ENCODE measurements at places on chromosomes 6 and 20.
A peak's percentile ranks its signal among the peaks of the same experiment; 100 is the strongest.

DNA sequence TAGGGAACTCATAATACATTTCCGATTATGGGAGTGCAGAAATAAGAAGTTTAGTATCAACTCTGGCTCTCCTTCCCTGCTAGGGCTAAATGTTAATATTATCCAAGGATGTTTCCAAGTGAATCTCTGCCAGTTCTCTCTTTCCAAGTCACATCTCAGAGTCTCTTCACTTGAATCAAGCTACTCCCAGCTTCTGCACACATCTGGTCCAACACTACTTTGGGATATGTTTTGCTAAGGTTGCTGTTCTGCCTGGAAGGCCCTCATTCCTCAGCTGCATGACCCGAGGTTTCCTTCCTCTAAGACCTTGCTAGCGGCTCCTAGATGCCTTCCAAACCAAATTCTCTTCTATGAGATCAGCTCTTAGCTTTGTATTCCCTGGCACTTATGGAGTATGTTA is 331.8 kb downstream of the GJA1 start:
- peak; percentile 37 for DNase-seq

- no peak for DNase-seq
These were observed 505.0 kb downstream of the BMP2 start for GRCh38 chr20:7272512-7272911.

- DNase-seq = peak; percentile 26
These were observed 6.0 kb downstream of the PDYN start for GRCh38 chr20:1987826-1988225.

- no peak for DNase-seq
These were observed 60.9 kb downstream of the GFRAL start for GRCh38 chr6:55388211-55388610.

DNA sequence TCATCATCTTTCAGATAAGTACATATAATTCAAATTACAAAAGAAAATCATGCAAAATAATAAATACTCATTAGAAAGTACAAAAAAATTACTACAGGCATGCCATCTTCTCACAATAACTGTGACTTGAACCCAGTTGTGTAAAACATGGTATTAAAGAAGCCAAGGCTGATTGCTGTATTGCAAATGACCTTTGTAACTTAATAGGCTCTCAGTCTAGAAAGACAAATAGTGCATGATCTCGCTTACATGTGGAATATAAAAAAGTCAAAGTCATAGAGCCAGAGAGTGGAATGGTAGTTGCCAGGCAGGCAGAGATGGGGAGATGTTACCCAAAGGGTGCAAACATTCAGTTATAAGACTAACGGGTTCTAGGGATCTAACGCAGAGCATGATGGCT is 626.1 kb downstream of the COL12A1 start:
- no peak for DNase-seq

DNA sequence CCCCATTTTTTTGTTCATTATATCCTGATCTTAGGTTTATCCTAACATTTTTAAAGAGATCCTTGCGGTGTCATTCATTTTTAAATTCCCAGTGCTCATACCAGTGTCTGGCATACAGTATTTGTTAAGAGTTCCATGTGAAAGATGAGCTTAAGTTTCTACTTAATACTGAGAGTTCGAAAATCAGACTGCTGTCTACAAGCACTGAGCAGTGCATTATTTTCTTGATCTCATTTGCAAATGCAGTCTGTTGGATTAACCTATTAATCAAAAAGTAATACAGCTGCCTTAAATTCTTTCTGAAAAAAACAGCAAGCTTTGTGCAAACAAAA is 663 bp downstream of the COQ3 start:
- DNase-seq = no peak

DNA sequence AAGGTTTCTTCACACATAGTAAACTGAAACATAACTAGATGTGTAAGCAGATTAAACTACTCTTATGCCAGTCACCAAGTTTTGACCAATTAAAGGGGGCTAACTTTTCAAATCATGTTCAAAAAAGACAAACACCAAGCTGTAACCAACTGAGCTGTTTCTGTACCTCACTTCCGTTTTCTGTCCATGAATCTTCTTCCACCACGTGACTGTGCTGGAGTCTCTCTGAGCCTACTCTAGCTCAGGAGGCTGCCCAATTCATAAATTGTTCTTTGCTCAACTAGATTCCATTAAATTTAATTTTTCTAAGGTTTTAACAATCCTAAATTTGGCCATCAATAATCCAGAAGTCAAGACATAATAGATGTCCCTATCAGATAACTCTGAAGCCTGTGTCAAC is 229.4 kb downstream of the FNDC1 start:
- no peak for DNase-seq

DNA sequence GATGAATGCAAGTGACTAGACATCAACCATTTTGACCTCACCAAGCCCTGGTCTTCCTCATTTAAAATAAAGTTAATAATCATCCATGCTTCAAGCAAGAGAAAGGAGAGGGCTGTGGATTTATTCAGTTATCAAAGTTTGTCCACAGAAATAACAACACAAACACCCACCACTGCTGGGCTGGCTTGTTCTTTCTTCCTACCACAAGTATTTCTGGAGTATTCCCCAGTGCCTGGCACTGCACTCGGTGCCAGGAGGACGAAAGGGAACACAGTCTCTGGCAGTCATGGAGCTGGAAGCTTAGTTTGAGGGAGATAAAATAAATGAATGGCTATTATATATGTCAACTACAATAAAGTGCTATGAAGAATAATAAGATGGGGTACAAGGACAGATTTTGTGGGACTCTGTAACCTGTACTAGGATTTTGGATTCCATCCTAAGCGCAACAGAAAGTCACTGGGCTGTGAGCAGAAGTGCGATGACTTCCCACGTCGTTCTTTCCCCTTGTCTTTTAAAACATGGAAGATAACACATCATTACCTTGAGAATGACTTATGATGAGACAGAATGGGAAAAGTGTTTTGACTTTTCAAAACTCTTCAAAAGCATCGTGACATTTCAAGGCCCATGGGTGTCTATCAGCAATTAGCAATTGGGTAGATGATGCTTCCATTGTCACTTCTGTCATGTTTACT is 74.5 kb upstream of the TRAF3IP2 start:
- no peak for DNase-seq

DNA sequence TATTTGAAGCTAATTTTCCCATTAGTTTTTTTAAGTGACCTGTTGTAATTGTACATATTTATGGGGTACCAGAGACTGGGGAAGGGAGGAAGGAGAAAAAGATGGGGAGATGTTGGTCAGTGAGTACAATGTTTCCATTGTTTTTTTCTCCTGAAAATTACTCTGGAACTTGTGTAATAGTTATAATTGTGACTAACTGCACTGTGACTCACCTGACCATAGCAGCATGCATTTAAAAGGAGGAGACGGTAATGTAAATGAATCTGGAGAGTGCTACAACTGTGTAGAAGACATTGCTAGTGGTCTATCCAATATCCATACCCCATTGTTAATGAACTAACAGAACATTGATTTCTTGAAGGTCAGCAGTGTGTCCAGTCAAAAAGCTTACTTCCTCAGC is 133.4 kb downstream of the RFPL4B start:
- DNase-seq = peak; percentile 78

DNA sequence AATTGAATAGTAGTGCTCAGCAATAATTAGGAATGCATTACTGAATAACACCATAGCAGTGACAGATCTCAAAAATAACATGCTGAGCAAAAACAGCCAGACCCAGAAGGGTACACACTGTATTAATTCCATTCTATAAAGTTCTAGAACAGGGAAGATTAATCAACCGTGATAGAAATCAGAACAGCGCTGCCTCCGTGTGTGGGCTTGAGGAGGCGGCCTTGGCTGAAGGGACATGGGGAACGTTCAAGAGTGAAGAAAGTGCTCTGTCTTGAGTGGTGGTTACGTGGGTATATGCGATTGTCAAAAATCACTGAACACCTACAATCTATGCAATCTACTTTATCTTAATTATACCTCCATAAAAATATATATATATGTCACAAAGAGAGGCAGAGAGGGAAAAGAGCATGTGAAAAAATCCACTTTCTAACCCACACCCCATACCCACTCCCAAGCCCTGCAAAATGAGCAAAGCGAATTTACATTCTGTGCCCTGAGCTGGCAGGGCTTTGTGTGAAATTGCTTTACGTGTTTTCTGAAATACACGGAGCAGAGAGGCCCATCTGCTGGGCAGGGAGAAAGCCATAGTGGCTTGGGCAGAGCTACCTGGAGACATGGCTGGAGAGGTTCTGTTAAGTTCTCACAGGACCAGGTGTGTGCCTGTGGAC is 74.4 kb downstream of the NFATC2 start:
- no peak for DNase-seq

DNA sequence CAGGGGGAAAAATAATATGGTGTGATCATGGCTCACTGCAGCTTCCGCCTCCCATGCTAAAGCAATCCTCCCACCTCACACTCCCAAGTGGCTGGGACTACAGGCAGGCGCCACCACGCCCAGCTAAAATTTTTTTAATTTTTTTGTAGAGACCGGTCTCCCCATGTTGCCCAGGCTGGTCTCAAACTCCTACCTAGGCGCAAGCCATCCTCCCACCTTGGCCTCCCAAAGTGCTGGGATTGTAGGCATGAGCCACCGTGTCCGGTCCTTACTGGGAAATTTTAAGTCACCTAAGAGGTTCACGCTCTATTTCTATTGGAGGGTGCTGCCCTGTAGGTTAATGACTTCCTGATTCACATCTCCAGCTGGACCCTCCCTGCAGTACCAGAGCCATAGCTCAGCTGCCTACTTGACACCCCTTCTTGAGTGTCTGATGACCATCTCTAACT is 626 bp upstream of the CDK5RAP1 start:
- no peak for DNase-seq

DNA sequence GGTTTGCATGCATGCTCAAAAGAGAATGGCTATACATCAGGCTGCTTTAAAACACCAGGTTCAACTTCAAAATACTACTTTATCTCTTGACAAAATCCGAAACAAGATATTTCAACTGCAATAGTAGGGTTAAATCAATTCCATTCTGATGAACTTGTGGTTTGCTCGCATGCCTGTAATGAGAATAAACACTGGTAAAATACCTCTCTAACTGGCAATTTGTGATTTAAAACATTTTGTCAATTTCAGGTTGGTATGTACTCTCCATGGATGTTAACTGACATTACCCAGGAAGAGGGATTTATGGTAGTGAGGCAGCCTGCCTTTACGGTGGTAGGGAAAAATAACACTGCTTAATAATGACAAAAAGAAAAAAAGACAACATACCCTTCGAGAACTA is 74.4 kb downstream of the MBOAT1 start:
- DNase-seq = peak; percentile 27

DNA sequence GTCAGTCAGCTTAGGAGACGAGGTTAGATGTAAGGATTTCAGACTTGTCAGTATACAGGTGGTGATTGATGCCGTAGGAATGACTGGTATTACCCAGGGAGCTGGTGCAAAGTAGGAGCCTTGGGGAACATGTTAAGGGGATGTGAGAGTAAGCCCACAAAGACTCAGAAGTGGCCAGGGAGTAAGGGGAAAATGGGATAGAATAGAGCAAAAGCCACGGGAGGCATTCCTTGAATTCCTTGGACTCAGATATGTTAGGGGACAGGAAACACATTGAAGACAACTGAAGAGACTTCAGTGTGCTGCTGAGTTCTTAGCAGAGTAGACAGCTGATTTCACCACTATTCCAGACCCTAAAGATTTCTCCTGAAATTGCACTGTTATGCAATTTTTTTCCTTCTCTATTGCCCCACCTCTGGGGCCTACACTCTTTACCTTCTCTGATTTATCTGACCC is 1.2 kb upstream of the ACAT2 start:
- DNase-seq = peak; percentile 87

- DNase-seq = no peak
These were observed 19.8 kb downstream of the HLA-E start for GRCh38 chr6:30508890-30509736.

DNA sequence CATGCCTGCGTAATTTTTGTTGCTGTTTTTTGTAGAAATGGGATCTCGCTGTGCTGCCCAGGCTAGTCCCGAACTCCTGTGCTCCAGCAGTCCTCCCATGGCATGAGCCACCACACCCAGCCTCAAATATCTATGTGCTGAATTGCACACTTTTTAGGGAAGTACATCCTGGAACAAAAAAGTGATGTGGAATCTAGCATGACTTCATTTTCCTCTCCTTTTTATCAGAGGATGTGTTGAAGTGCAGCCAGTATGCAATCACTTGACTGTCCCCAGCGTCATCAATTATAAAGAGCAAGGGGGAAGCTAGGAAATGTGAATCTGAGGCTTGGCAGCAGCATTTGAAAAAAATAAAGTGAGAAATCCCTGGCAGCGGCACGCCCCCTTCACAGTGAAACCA is 6.4 kb upstream of the EXOC2 start:
- peak; percentile 53 for DNase-seq

- DNase-seq = peak; percentile 6
These were observed 586.3 kb downstream of the HTR1B start for GRCh38 chr6:76876922-76877553.

Data from fibroblast of lung (primary cell).